Activated T-cell treated with anti-CD3 and anti-CD28 coated beads, Interleukin-2, amount 50 U/mL, for 24 hours (primary cell): ENCODE measurements at places on chromosomes 1 and 21.

DNA sequence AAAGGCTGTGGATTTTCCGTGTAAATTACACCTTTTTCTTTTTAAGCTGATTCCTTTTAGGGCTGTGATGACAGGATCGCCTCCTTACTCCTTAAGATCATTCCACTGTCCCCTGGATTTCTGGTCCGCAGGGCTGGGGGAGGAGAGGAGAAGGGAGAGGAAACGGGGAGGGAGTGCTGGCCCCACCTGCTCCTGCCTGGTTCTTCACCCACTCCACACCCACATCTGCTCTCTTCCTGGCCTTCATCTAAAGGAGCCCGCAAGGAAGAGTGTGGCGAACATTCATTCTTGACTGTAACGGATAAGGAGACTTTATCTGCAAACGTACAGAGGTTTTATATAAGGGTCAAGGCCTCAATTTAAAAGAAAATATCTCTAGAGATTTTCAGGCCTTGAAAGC lies 242.0 kb downstream of the RHOU start:
- no peak overlapping the region for H3K4me3 ChIP-seq
- no peak for DNase-seq
- H3K27ac ChIP-seq = no peak overlapping the region
- H3K36me3 ChIP-seq = no peaks in the 10 kb centered on the region

- no peak for DNase-seq
- H3K27me3 ChIP-seq = no peaks in the 10 kb centered on the region
- H3K27ac ChIP-seq = no peak overlapping the region
Measured at GRCh38 chr1:238458899-238459298, 568.2 kb upstream of the ZP4 start.

DNA sequence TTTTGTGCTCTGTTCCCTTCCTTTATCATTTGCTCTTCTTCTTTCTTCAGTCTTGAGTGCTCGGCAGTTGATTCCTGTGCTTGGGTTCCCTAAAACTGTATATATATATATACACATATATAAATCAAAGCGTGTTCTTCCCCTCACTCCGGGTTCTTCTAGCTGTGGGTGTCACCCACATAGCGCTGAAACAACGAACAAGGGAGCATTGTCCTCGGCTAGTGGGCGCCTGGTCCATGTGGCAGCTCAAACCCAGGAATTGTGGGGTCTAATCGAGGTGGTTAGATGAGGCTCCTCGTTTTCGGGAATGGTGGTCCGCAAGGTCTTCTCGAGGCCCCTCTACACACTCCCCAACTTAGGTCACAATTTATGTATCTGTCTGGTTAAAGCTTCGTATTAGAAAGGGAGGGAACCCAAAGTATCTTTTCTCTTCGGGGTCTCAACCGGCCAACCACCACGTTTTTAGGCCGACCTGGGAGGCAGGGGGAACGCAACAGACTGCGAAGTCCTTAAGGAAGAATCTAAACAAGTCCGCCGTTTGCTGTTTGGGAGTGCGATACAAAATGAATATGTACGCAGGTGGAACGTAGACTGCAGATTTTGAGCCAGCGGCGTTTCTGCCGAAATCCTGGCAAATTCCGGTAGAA lies 504 bp upstream of the SDHC start:
- no peak for DNase-seq
- peaks cover 27% of the 10 kb centered on the region for H3K4me1 ChIP-seq
- H3K4me3 ChIP-seq = peak overlapping the region; percentile 98
- no peaks in the 10 kb centered on the region for H3K27me3 ChIP-seq
- H3K36me3 ChIP-seq = peaks cover 14% of the 10 kb centered on the region
- H3K27ac ChIP-seq = peak overlapping the region; percentile 97

GRCh38 chr1:8426996-8427395 lies 109.1 kb downstream of the SLC45A1 start:
- peak overlapping the region; percentile 20 for H3K27ac ChIP-seq
- no peaks in the 10 kb centered on the region for H3K27me3 ChIP-seq
- H3K36me3 ChIP-seq = no peaks in the 10 kb centered on the region
- no peak for DNase-seq
- peaks cover 73% of the 10 kb centered on the region for H3K4me1 ChIP-seq

GRCh38 chr1:66166753-66167152 lies 367.2 kb upstream of the SGIP1 start:
- no peak overlapping the region for H3K27ac ChIP-seq
- DNase-seq = no peak
- peaks cover 16% of the 10 kb centered on the region for H3K27me3 ChIP-seq

GRCh38 chr1:229271448-229272159 lies 693 bp downstream of the RAB4A start:
- H3K27ac ChIP-seq = peak overlapping the region; percentile 67
- peak overlapping the region; percentile 86 for H3K4me3 ChIP-seq
- DNase-seq = no peak
- peaks cover 18% of the 10 kb centered on the region for H3K36me3 ChIP-seq
- H3K27me3 ChIP-seq = no peaks in the 10 kb centered on the region
- peaks cover 43% of the 10 kb centered on the region for H3K4me1 ChIP-seq

DNA sequence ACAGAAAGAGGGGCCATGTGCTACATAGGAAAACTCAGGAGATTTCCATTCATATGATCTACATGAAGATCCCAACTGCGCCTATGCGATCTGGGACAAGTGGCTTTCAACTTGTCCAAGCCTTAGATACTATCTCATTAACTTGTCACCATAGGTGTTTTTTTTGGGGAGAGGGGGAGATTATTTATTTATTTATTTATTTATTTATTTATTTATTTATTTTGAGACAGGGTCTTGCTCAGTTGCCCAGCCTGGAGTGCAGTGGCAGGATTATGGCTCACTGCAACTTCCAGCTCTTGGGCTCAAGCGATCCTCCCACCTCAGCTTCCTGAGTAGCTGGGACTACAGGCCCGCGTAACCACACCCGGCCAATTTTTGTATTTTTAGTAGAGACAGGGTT lies 11.3 kb downstream of the FABP3 start:
- H3K4me3 ChIP-seq = no peak overlapping the region
- H3K27ac ChIP-seq = no peak overlapping the region
- no peak for DNase-seq
- H3K36me3 ChIP-seq = peaks cover 62% of the 10 kb centered on the region
- no peaks in the 10 kb centered on the region for H3K27me3 ChIP-seq

- H3K4me3 ChIP-seq = no peak overlapping the region
- H3K27ac ChIP-seq = no peak overlapping the region
- no peaks in the 10 kb centered on the region for H3K27me3 ChIP-seq
- DNase-seq = no peak
Measured at GRCh38 chr21:40118527-40118926, 251.3 kb downstream of the PCP4 start.

- DNase-seq = no peak
- no peak overlapping the region for H3K27ac ChIP-seq
- H3K27me3 ChIP-seq = no peaks in the 10 kb centered on the region
- H3K36me3 ChIP-seq = no peaks in the 10 kb centered on the region
Measured at GRCh38 chr1:96291468-96291867, 430.1 kb upstream of the PTBP2 start.

GRCh38 chr1:64703600-64703999 lies 41.3 kb upstream of the RAVER2 start:
- H3K4me1 ChIP-seq = no peaks in the 10 kb centered on the region
- no peak for DNase-seq
- H3K27me3 ChIP-seq = peaks cover 8% of the 10 kb centered on the region
- H3K36me3 ChIP-seq = no peaks in the 10 kb centered on the region
- no peak overlapping the region for H3K27ac ChIP-seq
- H3K4me3 ChIP-seq = no peak overlapping the region
